ENCODE measurements at places on chromosomes 11 and 22.

- DNase-seq, result no peak
Measured at GRCh38 chr22:29628996-29629902, 25.8 kb downstream of the NF2 start.

- DNase-seq, result no peak
Measured at GRCh38 chr22:30183861-30184278, 62.7 kb downstream of the LIF start.

DNA sequence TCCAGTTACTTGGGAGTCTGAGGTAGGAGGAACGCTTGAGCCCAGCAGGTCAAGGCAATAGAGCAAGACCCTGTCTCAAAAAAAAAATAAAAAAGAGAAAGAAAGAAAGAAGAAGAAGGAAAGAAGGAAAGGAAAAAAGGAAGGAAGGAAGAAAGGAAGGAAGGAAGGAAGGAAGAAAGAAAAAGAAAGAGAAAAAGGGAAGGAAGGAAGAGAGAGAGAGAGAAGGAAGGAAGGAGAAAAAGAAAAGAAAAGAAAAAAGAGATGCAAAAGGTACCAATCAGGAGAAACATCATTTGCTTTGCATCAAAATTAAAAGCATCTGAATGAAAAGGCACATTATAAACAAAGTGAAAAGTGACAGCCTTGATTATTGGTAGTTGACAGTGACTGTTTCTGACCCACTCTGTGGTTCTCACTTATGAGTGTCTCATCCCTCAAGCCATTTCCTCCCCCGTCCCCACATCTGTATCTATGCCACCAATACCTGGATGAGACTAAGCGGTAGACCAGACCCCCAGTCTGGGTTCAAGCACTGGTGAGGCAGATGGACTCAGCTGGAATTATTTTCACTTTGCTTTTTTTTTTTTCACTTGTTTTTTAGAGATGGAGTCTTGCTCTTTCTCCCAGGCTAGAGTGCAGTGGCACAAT, 33.0 kb upstream of the XBP1 start:
- no peak for DNase-seq

DNA sequence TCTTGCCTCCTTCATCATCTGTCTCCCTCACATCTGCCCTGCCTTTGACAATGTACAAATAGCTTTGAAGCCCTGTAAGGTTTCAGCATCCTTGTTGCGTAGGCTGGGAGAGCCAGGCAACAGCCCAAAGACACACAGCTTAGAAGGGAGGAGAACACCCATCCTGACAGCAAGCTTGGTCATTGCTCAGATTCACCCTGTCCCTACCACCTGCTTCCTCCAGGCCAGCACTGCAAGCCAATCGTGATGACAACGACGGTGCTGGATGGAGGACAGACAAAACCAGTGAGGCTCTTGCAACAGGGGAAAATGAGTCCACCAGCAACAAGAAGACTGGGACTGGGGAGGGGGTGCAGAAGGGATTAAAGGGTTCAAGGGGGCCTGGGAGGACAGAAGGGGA, 32.9 kb upstream of the CD5 start:
- DNase-seq, result no peak

DNA sequence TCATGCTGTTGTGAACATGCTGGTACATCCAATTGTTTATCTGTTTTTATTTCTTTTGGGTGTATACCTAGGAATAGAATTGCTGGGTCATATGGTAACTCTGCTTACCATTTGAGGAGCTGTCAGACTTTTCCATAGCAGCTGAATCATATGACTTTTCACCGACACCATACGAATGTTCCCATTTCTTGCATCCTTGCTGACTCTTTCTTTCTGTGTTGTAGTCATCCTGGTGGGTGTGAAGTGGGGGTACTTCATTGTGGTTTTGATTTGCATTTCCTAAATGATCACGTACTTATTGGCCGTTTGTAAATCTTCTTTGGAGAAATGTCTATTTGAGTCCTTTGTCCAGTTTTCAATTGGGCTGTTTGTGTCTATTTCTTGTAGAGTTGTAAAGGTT, 26.5 kb downstream of the ATXN10 start:
- no peak for DNase-seq

GRCh38 chr11:66951927-66952337, 6.3 kb downstream of the PC start:
- no peak for DNase-seq

DNA sequence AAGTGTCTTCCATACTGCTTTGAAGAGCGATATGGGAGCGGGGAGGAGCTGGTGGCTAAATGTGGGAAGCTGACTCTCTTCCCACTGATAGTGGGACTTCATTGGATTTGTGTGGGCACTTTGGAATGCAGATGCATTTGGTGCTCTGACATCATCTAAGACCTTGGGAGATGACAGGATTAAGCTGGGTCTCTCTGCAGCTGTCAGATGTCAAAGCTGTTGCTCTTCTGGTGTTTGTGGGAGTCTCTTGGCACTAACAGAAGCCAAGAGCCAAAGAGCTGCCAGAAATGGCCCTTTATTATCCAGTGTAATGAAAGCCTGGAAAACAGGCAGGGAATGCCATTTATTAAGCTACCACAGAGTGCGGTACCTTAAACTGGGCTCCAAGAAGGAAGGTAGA, 20.6 kb downstream of the GRAMD1B start:
- DNase-seq, result no peak

GRCh38 chr11:3370311-3370870, 8.6 kb downstream of the ZNF195 start:
- no peak for DNase-seq

GRCh38 chr11:1292644-1293618, 16.5 kb downstream of the TOLLIP start:
- DNase-seq, result no peak

GRCh38 chr11:35619116-35619854, 1.0 kb downstream of the FJX1 start:
- DNase-seq, result no peak

DNA sequence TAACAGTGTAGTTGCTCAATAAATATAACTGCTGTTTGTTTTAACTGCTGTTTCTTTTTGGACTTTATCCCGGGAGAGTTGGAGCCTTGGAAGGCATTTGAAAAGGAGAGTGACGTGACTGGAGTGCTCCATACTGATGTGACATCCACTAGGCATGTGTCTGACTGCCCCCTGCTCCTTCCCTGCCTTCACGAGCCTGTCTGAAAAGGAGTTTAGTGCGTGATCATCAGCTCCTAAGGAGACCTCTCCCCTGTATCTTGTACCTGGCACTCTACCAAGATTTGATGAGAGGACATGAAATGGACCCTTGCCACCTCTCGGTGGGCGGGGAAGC, 22.9 kb downstream of the ZBTB16 start:
- no peak for DNase-seq

- no peak for DNase-seq
Measured at GRCh38 chr22:49403102-49403501, 424.6 kb downstream of the BRD1 start.

DNA sequence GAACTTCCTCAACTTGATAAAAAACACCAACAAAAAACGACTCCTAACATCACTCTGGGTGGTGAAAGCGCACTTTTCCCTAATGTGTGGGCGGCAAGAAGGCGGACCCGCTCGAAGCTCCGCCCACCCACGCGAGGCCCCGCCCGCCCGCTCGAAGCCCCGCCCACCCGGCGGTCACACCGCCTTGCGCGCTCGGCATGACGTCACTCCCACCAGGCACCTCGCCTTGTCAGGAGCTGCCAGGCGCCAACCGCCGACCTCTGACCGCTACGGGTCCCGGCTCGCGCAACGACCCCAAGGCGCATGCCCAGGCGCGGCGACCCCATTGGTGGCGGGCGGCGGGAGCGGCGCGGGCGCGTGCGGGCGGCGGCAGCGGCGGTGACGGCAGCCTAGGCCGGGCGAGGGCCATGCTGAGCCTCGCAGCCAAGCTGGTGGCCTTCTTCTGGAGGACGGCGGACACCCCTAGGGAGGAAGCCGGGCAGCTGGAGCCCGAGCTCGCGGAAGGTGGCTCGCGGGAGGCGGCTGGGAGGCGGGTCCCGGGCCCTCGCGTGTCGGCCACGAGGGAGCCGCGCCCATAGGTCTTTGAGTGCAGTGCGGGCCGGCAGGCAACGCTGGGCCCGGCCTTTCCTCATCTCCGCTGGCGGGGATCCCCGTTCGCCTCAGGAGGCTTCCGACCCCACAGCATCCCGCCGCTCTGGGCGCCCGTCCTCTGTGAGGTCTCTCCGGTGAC, at the start of gene MOV10L1:
Gene MOV10L1, plus strand, starts transcription at position 325 of the 730 bp plus-strand sequence. Its CDS starts 83 bp downstream, at position 408.
- DNase-seq, result no peak

- no peak for DNase-seq
Measured at GRCh38 chr22:44127356-44127755, 53.4 kb upstream of the PARVG start.

DNA sequence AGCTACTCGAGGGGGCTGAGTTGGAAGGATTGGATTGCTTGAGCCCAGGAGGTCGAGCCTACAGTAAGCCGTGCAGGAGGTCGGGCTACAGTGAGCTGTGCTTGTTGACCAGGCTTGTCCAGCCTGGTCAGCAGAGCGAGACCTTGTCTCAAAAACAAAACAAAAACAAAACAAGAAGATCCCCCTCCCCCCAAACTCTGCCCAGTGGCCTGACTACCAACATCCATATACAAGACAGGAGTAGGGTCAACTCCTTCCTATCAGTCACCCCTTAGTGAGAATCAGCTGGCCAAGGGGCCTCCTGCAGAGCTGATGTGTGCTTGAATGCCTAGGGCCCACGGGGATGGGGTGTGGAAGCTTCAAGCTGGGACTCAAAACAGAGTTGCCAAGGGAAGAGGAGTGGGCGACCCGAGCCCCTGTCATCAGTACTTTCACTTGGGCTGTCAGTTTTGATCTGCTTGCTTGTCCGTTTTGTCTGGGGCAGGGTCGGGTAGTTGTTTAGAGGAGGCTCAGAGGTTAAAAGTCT, 942 bp upstream of the TSPAN18 start:
- peak; percentile 6 for DNase-seq

- DNase-seq, result no peak
Measured at GRCh38 chr11:94782446-94782845, 14.3 kb downstream of the AMOTL1 start.

DNA sequence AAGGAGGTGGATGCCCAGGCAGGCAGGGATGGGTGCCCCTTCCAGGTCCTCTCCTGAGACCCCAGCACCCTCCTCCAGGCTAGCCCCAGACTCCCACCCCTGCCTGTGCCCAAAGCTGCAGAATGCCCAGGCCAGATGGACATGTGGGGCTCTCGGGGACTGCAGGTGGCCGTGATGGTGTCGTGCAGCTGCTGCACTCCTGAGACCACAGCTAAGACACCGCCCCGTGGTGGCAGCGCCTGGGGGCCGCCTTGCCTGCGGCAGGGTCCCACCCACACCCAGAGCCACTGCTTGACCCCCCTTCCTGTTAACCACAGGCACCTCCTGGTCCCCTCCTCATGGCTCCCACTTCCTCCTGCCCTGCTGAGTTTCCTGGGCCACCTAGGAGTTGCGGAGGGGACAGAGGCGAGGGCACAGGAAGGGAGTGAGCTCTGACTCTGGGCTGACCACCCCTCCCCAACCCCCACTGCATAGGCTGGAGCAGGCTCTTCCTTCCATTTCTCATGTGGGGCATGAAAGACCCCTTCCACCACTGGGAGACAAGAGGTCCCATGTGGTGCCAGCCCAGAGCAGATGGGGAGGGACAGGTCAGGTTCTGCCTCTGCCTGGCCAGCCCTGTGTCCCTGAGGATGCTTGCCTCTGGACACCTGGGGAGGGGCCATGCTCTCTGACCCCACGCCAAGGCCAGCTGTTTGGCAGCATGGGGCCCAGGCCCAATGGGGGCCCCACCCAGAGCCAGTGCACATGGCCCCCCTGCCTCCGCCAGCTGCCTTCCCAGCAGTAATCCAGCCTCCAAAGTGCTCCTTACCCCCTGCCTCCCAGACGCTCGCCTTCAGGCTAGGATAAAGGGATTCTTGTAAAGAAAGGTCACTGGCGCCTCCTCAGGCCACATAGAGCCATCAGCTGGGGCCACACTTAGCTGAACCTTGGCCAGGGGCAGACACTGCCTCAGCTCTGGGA, 29.3 kb downstream of the OSBPL5 start:
- no peak for DNase-seq

- DNase-seq, result no peak
Measured at GRCh38 chr11:77200351-77201268, 72.6 kb downstream of the MYO7A start.

GRCh38 chr11:102930451-102930850, 25.1 kb downstream of the MMP13 start:
- no peak for DNase-seq

GRCh38 chr11:26017322-26017860, 314.5 kb upstream of the ANO3 start:
- no peak for DNase-seq

DNA sequence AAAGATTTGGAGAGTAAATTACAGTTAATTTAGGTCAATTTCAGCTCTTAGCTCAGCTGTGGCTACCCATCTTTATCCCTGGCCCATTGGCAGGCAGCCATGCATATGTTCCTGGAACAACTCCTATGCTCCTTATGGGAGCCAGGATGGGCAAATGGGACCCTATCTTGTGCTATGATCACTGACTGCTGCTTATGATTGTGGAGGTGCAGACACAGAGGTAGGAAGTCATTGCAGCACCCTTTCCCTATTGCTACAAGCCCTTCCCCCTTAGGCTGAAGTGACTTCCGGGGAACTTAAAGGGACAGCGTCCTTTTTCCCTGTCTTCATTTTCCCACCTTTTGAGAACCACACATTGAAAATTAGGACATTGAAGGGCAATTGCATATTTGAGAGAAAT, 112.7 kb downstream of the FCHSD2 start:
- DNase-seq, result no peak

- no peak for DNase-seq
Measured at GRCh38 chr11:11107076-11107723, 245.8 kb downstream of the CSNK2A3 start.

GRCh38 chr11:93766504-93766903, 17.6 kb upstream of the MED17 start:
- DNase-seq, result no peak

DNA sequence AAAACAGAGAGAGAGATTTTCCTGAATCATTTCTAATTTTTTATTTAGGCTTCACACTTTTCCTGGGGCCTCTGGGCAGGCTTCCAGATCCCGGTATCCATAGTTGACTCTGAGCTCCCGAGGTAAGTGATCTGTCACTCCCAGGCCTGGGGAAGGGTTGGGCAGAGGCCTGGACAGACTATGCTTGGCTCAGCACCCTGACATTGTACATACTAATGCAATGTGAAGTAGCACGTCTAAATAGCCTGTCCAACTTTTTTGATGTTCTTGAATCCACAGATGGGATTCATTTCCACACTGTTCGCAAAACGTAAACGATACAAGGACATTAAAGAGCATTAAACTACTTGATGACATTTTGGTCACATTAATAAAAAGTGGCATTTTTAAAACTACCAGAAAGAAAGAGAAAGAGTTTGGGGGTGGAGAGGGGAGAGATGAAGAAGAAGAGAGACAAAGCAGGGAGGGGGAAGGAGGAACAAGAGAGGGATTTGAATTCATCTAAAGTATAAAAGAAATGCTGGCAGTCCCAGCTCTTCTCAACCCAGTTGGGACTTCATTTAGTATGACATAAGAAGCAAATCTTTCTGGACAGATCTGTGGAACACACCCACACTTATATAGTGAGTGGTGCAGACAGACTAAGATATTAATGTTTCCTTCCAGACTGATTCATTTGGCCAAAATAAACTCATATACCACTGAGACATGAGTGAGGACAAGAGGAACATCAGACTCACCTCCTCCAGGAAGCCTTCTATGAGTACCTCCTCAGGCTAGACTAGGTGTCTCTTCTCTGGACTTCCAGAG, 514.2 kb downstream of the SOX6 start:
- DNase-seq, result no peak

GRCh38 chr11:33362051-33362910, 105.1 kb downstream of the HIPK3 start:
- DNase-seq, result no peak
